ENCODE measurements at places on chromosomes 5 and 9.

DNA sequence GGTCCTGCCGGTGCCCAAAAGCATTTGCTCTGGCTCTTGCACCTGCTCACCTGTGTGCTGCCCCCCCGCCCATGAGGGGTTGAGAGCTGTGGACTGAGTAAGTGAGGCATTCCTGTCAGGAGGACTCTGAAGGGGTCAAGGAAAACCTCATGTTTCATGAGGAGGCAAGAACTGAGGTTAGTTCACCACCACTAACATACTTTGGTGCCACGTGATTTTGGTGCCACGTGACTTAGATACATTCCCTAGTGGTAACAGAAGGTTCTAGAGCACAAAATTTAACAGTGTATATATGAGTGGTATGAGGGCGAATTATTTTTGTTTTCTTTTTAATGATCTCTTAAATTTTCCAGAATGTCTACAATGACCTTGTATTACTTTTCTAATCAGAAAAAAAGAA lies 6.3 kb upstream of the IL12B start:
- no peak for DNase-seq

DNA sequence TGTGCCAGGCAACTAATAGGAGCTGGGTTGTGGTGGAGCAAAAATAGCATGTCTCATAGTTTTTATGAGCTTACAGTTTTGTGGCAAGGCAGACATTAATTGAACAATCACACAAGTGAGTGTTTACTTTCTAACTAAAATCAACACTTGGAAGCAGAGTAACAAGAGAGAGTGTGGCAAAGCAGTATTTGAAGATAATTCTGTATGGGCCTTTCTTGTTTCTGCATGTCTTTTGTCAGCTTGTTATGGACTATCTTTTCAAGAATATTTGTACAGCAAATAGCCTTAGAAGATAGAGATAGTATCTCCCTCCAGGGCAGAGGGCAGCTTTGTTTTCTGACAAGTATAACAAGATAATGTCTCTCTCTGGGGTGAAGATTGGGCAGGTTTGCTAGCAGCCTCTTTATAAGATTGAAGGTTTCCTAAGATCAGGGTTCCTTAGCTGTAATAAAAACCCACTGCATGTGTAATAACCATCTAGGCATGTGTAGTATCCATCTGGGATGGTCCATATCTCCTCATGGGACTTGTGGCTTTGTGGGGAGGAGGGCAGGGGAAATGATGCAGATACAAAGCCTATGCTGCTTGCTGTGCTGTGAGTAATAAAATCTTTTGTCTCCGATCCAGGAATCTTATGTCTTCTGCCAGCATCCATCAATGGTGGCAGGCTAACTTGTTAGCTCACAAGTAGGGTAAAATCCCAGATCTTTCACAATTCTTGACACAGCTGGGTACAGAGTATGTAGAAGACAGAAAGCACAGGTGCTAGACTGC lies 479.9 kb downstream of the KDM4C start:
- no peak for DNase-seq

- no peak for DNase-seq
These were observed 959.3 kb downstream of the DNAH5 start for GRCh38 chr5:12985142-12985541.

GRCh38 chr5:107396351-107396690 lies 274.4 kb downstream of the EFNA5 start:
- no peak for DNase-seq

- DNase-seq: no peak
These were observed 7.6 kb downstream of the FYB1 start for GRCh38 chr5:39211773-39212172.

DNA sequence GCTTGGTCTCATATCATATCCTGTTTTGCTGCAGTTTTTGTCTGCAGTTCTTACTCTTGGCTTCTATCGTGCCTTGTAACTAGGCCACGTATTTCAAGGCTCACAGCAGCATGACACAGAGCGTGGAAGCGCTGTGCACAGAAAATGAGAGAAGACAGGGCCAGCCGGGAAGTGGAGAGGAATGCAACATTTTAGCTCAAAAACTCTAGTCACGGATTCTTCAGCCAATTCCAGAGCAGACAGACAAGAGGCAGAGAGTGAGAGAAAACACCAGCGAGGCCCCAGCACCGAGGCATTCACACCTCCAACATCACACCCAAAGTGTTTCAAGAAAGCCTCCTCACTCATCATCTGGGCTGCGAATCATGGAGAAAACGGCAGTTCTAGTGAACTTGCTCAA lies 160.8 kb downstream of the DNAH5 start:
- DNase-seq: no peak

- DNase-seq: no peak
These were observed 186.0 kb downstream of the GOLPH3 start for GRCh38 chr5:31987985-31988710.

DNA sequence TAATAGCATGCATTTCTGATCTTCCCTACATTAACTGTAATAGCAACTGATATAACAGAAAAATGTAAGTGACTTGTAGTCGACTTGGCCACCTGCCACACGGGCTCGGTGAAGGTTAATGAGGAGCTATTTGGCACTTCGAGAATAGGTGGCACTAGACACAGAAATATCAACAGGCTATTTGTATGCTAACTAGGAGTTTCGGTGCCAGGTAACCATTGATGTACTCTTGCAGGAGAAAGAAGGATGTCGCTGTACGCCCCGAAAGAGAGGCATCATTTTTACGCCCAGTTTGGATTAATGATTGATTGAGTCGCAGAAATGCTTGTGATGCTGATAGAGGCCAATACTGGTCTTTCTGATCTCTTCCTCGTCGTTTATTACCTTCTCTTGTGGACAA lies 516 bp upstream of the DMRT2 start:
- peak; percentile 29 for DNase-seq

- no peak for DNase-seq
These were observed 36.6 kb upstream of the NR4A3 start for GRCh38 chr9:99785010-99785590.

DNA sequence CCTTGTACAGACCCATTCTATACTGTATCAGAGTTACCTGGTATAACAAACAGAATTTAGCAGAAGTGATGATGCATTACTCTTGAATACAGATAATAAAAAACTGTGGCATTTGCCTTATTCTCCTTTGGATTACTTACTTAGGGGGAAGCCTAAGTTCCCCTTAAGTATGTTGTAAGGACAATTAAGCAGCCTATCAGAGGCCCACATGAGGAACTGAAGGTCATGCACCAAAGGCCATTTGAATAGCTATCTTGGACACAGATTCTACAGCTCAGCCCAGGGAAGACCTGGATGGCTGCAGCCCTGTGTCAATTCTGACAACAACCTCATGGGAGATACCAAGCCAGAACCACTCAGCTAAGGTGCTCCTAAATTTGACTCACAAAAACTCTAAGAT lies 125.2 kb downstream of the RAPGEF6 start:
- DNase-seq: no peak

DNA sequence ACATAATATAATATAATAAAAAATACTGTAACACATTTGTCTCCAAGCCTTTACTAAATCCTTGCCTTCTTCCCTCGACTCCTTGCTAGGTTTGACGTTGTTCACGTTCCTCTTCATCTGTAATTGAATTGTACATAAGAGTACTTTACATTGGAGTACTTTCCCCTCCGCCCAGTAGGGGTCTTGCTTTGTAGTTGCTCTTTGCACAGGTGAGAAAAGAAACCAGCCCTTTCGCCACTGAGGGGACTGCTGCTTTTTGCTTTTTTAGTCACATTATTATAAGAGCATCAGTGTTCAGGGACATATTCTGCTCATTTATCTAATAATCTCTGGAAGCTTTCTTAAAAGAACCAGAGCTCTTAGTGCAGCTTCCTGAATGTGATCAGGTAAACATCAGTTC lies 115.0 kb downstream of the CETN3 start:
- DNase-seq: no peak
